ENCODE measurements at places on chromosomes 3 and 15.

DNA sequence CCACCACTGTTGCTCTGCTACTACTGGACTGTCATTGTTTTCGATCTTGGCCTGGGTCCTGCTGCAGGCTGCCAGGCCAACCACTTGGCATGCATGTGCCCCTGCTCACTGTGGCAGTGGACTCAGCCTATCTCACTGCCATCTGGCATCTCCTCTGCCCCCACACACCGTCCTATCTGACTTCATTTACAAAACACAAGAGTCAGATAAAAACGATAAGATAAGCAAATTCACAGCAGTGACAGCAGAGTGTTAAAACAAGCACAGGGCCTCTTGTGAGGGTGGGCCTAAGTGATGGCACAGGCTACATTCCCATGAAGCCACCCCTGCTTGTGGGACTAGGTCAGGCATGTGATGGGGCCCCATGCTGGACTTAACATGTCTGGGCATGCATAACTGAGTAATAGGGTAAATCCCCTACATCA lies 68.1 kb downstream of the CRYGS start:
- DNase-seq: no peak

GRCh38 chr15:60347480-60348049 lies 50.2 kb downstream of the ANXA2 start:
- DNase-seq: no peak

GRCh38 chr3:156465194-156465593 lies 89.7 kb downstream of the SSR3 start:
- DNase-seq: no peak

DNA sequence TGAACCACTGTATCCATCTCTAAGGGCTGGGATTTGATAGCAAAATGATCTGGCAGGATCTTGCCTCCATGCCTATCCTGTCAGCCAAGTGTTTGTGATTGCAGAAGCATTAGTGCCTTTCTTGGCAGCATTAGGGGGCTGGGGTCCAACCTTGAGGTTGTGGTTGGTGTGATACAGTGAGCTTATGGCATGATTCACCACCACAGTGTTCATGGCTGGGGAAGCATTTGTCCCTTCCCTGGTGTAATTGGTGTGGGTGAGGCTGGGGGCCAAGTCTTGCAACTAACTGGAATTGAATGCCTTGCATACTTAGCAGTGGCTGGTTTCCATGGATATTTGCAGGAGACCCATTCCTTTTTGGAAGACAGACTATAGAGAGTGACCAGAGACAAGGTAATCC lies 271.0 kb upstream of the TBL1XR1 start:
- no peak for DNase-seq

GRCh38 chr3:109132801-109133473 lies 3.6 kb upstream of the C3orf85 start:
- DNase-seq: no peak

GRCh38 chr15:62164396-62165103 lies 535 bp downstream of the C2CD4B start:
- DNase-seq: no peak

- DNase-seq: no peak
These were observed 4.6 kb downstream of the ATP13A3 start for GRCh38 chr3:194482196-194482593.

DNA sequence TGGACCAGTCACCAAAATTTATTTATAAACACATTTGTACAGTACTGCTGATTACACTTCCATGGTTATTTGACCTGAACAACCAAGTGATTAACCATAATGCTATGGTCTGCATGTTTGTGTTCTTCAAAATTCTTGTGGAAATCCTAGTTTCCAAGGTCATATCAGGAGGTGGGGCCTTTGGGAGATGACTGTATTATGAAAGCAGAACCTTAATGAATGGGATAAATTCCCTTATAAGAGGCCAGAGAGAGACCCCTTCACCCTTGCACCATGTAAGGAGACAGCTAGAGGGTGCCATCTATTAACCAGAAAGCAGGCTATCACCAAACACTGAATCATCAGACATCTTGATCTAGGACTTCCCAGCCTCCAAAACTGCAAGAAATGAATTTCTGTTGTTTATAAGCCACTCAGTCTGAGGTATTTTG lies 1.9 kb downstream of the SCAPER start:
- no peak for DNase-seq

- DNase-seq: no peak
These were observed 44.7 kb upstream of the C2CD4B start for GRCh38 chr15:62209821-62210220.

DNA sequence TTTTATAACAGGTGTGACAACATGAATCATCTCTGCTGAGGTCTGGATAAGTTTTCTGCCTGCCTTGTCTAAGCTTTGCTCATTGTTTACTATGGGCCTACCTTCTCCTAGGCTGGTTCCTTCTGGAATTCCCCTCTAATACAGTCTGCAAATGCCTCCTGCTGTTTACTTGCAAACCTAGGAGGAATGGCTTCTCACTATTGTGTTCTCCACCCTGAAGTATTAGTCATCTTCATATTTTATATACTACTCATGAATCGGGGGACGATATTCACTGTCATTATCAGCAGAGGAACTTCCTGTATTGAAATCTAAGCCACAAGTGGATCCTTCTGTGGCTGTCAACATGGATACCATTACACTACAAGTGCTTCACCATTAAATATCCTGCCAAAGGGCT lies 154.8 kb downstream of the PLCL2 start:
- no peak for DNase-seq

DNA sequence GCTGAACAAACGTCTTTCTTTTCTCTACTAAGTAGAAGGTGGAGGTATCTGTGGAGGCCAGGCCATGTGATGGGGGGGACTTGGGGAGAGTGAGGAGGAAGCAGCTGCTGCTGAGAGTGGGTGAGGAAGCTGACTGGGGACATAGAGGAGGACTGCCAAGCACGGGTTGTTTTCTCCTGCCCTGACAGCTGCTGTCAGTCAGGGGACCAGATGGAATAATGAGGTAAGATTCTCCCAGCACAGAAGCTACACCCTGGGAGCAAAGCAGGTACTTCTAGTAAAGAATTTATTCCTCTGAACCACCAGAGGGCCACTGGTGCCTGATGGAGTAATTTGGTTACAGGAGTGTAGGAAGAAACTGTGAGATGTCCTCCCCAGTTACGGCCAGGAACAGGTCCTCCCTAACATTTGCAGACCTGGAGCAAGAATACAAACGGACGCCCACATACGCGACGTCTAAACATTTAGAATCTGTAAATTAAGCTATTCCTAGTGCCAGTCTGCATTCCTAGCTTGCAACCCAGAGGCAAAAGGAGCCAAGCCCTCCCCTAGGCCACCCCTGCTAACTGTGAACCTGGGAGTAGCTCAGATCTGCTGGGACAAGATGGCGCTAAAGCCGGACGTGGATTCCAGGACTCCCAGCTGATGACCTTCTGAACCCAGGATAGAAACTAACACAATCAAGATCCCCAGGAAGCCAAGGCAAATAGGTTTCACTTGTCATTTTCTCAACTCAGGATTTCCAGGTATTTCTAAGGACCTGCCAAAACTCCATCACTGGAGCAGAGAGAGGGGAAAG lies 14.8 kb downstream of the CRYGS start:
- no peak for DNase-seq

- no peak for DNase-seq
These were observed 35.9 kb upstream of the PTPN23 start for GRCh38 chr3:47344971-47345370.

DNA sequence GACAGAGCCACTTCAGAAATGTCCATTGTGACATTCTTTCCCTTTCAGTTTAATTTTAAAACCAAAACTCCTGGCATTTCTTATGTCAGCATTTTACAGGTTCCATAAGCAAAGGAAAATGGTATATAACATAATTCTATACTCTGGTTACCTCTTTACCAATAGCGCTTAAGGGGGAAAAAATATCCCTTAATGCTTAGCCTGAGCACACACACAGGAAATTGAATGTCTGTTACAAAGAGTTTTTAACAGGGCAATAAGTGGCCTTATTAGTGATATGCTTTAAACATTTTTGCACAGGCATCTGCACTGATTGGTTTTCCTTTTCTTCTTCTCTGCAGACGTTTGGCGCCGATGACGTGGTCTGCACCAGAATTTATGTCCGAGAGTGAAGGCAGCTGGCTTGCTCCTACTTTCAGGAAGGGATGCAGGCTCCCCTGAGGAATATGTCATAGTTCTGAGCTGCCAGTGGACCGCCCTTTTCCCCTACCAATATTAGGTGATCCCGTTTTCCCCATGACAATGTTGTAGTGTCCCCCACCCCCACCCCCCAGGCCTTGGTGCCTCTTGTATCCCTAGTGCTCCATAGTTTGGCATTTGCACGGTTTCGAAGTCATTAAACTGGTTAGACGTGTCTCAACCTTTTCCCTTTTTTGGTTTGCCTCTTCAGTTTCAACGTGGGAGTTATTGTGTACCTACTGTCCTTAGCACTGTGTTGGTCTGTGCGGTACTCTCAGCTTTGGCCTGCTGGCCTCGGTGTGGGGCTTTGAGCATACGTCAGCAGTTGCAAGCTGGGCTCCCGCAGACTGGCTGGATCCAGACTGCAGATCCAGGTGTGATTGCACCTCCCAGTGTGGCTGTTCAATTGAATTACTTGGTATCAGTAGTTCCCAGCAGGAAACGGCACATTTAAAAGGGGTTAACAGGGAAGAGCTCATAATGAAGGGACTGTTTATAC lies 7.7 kb downstream of the CRABP1 start:
- DNase-seq: no peak

Measured in stimulated activated CD4-positive, alpha-beta T cell treated with anti-CD3 and anti-CD28 coated beads, Interleukin-15, amount 100 ng/mL, for 1 hour (primary cell).